ENCODE measurements at places on chromosomes 7 and 10. TPM values are rescaled to one million over a fixed set of nuclear protein-coding genes. Genes with fewer than 3 reads are reported as not detected.

Gene UPK3B
- not detected for total RNA-seq

Gene C10orf95
- total RNA-seq: not detected

Gene MTPN
- 134 TPM for total RNA-seq

Gene TOMM7
- 147 TPM for total RNA-seq
